NCI-H1092 (cell line): ENCODE measurements at places on chromosomes 6 and 20.

DNA sequence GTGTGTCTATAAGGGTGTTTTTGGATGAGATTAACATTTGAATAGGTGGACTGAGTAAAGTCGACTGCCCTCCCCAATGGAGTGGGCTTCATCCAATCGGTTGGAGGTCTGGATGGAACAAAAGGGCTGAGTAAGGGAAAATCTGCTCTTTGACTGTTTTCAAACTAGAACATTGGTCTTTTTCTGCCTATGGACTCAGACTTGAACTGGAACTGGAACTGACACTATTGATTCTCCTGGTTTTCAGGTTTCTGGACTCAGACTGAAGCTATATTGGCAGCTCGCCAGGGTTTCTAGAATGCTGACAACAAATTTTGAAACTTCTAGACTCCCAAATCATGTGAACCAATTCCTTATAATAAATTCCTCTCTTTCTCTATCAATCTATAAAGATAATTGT is 498.9 kb upstream of the EPHA7 start:
- no peak for DNase-seq

DNA sequence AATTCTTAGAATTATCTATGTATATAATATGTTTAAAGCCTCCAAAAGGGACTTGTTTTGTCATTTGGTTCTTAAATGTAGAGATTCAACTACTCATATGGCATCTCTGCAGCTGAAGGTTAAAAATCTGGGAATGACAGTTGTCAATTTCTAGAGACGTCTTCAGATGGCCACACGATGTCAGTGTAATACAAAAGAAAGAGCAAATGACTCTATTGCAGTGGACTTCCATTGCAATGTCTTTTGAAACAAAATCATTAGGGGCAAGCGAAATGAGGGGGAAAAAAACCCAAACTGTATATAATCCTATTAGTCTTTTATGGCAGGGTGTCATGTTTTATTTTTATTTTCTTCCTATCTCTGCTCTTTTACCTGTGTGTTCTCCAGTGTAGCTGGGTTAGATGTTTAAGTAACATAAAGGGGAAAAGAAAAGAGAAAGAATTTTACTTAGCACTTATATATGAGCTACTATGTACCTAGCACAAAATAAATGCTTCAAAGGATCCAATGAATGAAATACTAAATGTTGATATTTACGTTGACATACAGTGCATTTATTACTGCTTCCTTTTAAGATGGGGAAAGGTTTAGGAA is 26.2 kb downstream of the CCN2 start:
- no peak for DNase-seq

- DNase-seq, result no peak
Measured at GRCh38 chr20:4470375-4470774, 251.3 kb upstream of the PRND start.

GRCh38 chr20:40427026-40427425 is 262.0 kb downstream of the MAFB start:
- no peak for DNase-seq

DNA sequence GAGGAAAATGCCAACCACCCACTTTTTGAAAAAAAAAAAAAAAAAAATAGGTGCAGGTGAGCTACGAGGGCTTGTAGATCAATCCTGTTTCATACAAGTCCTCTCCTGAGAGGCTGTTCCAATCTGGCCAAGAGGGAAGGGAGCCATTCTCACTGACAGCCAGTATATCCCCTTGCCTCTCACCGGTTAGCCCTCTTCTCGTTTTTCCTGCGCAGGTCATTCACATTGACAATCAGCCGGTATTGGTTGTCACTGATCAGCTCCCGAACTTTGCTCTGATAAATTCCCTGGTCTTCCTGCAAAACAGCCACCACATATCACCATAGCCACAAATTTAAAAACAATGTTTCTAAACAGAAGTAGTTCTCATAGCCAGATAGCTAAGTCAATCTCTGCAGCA is 1.4 kb downstream of the MCM3 start:
- DNase-seq, result no peak
